ENCODE measurements at places on chromosomes 6 and 20. TPM values are rescaled to one million over a fixed set of nuclear protein-coding genes. Genes with fewer than 3 reads are reported as not detected.

GRCh38 chr6:1952740-1953360 is 292.6 kb downstream of the GMDS start:
- DNase-seq = no peak

GRCh38 chr6:148494226-148494625 is 151.6 kb downstream of the SASH1 start:
- DNase-seq = no peak

Gene HLA-DQB2
- total RNA-seq = not detected

DNA sequence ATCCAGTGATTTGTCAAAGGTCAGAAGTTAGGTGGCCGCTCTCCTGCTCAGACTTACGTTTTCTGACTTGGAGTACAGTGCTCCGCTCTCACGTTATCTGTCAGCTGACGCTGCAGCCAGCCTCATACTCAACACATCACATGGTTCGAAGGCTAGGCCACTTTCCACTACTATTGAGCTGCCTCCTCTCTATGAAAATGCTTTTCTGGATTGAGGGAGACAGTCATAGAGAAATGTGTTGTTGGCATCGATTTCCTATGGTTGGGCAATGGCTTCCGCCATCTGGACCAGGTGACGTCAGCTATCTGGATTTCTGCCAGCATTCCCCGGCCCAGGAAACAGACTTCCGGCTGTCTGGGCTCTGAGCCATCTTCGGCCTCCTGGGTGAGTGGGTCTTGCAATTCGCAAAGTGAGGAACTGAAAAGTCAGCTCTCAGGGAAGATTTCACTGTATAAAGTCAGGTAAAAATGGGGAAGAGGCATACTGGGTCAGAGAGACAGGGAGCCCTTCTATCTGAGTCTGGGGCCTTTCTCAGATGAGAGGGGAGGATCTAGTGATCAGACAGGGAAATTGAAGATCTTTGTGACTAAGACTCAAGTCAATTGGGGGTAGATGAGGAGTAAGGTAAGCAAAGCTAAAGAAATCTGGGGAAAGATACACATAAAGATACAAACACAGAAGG is 37.5 kb upstream of the IER3 start:
- no peak for DNase-seq

GRCh38 chr20:41118632-41119031 is 18.7 kb upstream of the PLCG1 start:
- no peak for DNase-seq

GRCh38 chr6:7762760-7763159 is 36.9 kb downstream of the BMP6 start:
- no peak for DNase-seq

Gene BPIFB4
- not detected for total RNA-seq

Gene PLA2G7
- total RNA-seq = not detected

- no peak for DNase-seq
Observed at GRCh38 chr6:87590417-87590880, 514 bp downstream of the ORC3 start.

DNA sequence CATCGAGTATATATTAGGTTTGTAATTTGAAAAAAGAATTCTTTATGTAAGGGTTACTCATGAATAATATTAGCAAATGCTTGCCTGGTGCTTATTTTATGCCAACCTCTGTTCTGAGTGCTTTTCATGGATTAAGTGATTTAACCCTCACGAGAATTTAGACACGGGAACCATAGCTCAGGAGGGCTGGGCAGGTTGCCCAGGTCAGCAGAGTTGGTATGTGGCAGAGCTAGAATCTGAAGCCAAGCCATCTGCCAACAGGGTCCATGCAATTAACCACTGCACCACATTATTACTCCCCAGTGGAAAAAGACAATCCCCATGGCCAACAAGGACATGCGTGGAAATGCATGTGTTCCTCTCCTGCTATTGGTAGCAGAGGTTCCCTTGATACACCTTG is 345.6 kb downstream of the CDC5L start:
- DNase-seq = no peak

Gene PRRT1
- 1.3 TPM for total RNA-seq

DNA sequence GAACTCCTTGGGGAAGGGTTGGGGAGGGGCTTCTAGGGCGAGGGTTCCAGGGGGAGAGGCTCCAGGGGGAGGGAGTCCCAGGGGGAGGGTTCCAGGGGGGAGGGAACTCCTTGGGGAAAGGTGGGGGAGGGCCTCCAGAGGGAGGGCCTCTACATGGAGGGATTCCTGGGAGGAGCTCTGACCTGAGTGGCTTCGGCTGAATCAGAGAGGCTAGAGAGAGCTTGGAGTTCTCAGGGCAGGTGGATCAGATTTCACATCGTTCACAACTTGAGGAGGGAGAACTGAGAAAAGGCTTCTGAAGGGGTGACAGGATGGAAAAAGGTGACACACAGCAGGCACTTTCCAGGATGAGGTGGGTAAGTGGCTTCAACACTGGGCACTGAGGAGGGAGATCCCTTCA is 49.1 kb downstream of the DAAM2 start:
- no peak for DNase-seq

DNA sequence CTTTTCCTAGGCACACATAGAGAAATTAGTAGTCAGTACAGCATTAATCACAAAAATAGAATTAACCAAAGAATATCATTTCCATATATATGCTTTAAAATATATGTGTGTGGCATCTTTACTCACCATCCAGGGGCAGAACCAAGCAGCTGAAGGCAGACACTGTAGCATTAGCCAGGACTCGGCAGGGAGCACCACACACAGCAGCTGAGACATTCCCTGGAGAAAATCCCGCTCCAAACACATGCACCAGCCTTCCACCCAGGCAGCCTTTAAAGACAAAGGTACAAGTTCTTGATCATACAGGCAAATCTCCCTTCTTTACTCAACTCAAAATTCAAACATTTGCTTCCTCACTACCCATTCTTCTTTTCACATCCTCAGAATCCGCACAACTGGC is 64.7 kb downstream of the PKHD1 start:
- DNase-seq = no peak

DNA sequence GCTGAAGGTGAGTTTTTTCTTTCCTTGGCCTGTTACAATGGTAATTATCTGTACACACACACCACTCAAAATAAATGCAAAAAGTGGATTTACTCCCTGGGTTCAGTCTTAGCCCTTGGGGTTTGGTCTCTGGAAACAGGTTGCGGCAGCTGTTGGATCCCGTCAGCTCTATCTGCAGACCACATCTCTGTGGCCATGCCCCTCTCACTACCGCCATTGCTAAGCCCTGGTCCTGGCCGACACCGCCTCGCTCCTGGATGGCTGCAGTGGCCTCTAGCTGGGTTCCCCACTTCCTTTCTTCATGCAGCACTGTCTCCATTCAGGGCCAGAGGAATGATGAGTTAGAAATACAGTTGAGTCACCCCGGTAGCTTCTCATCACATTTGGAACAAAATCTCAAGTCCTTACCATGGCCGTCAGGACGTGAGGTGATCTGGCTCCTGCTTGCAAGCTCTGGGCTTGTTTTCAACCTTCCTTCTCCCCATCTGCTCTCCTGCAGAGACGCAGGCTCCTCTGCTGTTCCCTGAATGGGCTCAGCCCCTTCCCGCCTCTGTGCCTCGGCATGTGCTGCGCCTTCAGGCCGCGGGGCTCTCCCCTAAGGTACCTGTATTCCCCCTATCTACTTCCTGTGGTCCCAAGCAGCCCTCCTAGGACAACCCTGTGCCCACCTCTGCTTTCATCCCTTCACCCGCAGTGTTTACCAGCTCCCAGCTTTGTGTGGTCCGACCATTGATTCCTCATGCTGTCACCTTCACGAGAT is 38.0 kb downstream of the EFCAB8 start:
- DNase-seq = no peak
